Daoy (cell line): ENCODE measurements at places on chromosomes 5 and 9. TPM values are rescaled to one million over a fixed set of nuclear protein-coding genes. Genes with fewer than 3 reads are reported as not detected.

Gene GALNT12
- total RNA-seq = 5.3 TPM in 2 replicates

Gene RORB
- total RNA-seq = 2.9 and 3.5 TPM in 2 replicates

Gene EMB
- 17.0 and 21.6 TPM in 2 replicates for total RNA-seq

Gene STC2
- 144 and 149 TPM in 2 replicates for total RNA-seq

Gene INSL6
- total RNA-seq = not detected in 2 replicates
